ENCODE measurements at places on chromosomes 11 and 22. TPM values are rescaled to one million over a fixed set of nuclear protein-coding genes. Genes with fewer than 3 reads are reported as not detected.

DNA sequence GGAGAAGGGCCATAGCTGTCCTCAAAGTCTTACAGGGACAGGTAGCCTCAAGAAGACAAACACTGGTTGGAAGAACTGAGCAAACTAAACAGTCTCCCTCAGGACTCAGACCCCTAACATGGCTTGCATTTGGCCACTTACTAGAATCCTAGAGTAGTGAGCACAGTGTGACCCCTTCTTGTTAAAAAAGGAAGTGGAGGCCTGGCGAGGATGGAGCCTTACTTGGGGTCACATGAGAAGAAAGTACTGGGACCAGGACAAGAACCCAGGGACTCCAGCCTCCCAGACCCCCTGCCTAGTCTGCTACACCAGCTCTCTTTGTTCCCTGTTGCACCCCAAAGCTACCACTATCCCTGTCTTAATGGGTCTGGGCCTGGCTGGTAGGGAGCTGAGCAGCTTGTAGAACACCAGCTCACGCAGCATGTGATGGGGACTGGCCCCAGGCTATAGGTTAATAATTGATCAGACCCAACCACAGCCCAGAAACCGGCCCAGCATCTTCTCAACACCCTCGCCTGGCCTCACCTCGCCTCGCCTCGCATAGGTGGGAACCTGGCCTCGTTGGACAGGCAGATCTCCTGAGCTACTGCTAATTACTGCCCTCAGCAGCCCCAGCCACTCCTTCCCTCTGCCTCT lies 17.6 kb downstream of the DGAT2 start:
- DNase-seq: no peak

GRCh38 chr11:1482581-1483444 lies 3.8 kb downstream of the MOB2 start:
- no peak for DNase-seq

- DNase-seq: no peak
These were observed 17.6 kb upstream of the AMOTL1 start for GRCh38 chr11:94750319-94751217.

- no peak for DNase-seq
These were observed 88.8 kb downstream of the ABTB2 start for GRCh38 chr11:34268906-34269430.

DNA sequence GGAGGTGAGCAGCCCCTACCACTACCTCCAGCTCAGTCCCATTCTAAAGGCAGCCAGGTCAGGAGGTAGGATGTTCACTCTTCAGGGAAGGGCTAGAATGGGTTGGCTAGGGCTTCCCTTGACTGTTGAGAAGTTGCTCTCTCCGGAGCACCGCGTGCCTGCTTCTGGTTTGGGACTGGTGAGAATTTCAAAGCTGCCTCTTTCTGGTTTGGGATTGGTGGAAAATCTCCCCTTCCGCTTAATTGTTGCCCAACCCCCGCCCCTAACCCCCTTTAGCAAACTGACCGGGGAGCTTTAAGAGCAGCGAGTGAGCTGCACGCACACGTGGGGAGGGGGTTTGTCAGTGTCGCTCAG lies 686 bp downstream of the USP2 start:
- no peak for DNase-seq

DNA sequence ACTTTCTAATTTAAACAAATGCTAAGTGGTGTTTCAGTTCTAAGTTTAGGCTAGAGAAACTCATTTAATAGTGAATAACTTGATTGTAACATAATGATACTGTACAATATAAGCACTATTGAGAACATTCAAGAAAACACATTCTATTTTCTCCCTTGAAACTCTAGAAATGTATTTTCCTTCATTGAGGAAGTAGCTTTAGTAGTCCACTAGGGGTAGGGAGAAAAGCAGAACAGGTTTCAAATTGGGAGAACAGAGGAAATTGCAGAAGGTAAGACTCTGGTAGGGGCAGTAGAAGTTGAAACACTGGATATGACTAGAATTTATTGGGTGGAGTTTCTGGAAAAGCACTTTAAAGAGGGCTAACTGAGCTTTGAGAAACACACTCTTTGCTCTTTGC lies 31.6 kb upstream of the MPPED2 start:
- no peak for DNase-seq

DNA sequence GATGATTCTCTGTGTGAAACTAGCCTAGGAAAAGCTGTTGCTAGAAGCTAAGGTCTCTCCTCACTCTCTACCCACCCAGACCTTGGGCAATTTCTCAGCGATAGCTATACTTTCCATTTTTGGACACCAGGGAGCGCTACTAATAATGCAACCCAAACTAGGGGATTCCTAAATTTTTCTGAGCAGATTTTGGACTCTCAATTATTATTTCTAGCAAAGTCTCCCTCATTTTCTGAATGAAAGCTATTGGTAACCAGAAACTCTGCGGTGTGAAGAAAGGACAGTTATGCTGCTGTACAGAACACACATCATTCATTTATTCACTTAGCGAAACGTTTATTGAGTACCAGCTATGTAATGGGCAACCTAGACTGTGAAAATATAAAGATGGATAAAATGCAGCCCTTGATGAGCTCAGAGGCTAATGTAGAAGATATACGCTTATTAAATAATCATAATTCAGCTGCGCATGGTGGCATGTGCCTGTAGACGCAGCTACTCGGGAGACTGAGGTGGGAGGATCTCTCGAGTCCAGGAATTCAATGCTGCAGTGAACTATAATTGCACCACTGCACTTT lies 6.1 kb upstream of the STIM1 start:
- DNase-seq: peak; percentile 53

GRCh38 chr22:36360011-36360410 lies 27.8 kb downstream of the MYH9 start:
- no peak for DNase-seq

GRCh38 chr22:32202539-32203180 lies 2.2 kb downstream of the RFPL2 start:
- peak; percentile 45 for DNase-seq

DNA sequence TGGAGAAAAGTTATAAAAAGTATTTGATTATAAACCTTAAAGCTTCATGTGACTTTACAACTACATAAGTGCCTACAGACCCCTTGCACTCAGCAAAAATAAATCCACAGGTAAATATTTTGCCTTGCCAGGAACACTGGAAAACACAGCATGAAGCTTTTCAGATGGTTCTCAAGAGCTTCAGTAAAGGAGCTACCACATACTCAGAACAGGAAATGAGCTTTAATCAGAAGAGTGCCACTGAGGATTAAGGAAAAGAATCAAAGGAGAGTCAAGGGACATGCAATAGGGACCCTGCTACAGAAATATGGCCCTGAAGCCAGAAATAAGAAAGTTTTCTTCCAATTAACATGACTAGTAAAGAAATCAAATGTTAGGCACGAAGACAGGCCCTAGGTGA lies 1.2 kb downstream of the CASP1 start:
- DNase-seq: no peak

GRCh38 chr11:30741039-30741550 lies 154.9 kb upstream of the MPPED2 start:
- no peak for DNase-seq

DNA sequence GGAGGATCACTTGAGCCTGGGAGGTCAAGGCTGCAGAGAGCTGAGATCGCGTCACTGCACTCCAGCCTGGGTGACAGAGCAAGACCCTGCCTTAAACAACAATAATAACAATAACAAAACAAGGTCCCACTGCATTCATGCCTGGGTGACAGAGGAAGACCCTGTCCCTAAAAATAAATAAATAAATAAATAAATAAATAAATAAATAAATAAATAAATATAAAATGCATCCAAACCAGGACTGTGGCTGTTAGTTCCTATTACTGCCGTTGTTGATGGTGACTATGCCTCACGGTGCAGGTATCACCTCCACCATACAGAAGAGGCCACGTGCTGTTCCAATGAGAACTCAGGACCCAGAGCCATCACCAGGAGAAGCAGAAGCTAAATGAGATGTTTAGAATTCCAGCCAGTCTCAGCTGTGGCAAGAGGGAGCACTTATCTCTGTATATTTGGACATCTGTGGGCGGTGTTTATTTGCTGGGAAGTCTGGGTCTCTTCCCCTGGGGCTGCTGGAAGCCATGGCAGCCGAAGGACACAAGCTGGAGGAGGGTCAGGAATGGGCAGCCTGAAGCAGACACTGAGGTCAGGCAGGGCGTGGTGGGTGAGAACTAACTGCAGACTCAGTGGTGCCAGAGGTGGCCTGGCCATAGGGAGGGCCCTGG lies 21.6 kb downstream of the C11orf86 start:
- no peak for DNase-seq

- peak; percentile 22 for DNase-seq
These were observed at the start of gene PGGHG for GRCh38 chr11:288478-289397. Gene PGGHG, plus strand, starts transcription at chr11:289126. Its CDS starts 691 bp downstream, at chr11:289817.

DNA sequence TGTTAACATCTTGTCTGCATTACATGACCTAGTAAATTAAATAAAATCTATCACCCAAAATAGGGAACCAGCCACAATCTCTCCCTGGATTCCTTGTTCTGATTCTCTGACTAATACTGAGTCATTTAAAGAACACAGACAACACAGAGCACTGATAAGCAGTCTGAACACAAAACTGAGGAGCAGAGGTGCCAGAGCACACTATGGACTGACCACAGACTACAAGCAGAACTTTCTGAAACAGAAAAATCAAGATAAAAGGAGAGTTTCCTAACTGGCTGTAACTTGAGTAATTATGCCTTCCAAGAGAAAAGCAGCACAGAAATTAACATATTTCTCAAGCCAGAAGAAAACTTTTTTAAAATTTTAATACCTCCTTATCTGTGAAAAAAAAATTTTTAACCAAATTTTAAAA lies 128.8 kb downstream of the SGSM3 start:
- DNase-seq: no peak

DNA sequence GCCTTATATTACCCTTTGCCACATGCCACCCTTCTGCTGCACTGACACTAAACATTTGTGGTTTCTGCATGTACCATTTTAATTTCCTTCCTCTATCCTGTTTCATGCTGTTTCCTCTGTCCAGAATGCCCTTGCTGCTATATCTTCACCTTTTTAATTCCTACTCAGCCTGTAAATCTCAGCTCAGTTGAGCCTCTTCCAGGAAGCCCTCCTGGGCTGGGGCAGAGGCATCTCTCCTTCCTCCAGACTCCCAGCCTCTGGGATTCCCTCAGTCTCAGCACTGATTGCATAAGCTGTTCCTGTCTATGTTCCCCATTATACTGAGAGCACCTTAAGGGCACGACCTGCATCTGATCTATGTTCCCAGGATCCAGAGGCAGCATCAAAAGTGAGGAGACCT lies 98.7 kb downstream of the RNF169 start:
- DNase-seq: no peak

DNA sequence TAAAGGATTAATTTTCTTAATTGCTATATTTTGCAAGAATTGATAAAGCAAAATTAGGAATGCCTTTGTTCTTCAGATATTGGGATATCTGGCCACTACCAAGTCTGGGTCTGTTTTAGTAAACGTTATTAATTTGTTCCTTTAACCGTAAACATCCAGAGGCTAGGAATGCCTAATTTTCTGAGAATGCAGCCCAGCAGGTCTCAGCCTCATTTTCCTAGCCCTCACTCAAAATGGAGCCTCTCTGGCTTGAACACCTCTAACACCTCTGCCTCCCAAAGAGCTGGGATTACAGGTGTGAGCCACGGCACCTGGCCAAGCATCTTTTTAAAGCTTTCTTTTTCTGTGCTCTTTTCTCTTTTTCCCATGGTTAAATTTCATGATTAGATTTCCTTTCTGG lies 18.4 kb downstream of the TMEM135 start:
- no peak for DNase-seq

The KREMEN1 gene
- 9.1 TPM for total RNA-seq

The OR52I2 gene
- total RNA-seq: not detected

The IFITM1 gene
- total RNA-seq: 33.8 TPM

The INS gene
- total RNA-seq: not detected

The MMP11 gene
- total RNA-seq: 6.4 TPM

The MS4A4A gene
- total RNA-seq: 3.5 TPM

The SF3A1 gene
- total RNA-seq: 33.7 TPM

The SOX6 gene
- 33.4 TPM for total RNA-seq

The DAGLA gene
- 6.8 TPM for total RNA-seq

The OR8G1 gene
- total RNA-seq: not detected

The CYB5R2 gene
- 2.5 TPM for total RNA-seq
